CD4-positive, alpha-beta T cell treated with Interleukin-17A for 4 hours (primary cell): ENCODE measurements at places on chromosomes 3 and 15.

DNA sequence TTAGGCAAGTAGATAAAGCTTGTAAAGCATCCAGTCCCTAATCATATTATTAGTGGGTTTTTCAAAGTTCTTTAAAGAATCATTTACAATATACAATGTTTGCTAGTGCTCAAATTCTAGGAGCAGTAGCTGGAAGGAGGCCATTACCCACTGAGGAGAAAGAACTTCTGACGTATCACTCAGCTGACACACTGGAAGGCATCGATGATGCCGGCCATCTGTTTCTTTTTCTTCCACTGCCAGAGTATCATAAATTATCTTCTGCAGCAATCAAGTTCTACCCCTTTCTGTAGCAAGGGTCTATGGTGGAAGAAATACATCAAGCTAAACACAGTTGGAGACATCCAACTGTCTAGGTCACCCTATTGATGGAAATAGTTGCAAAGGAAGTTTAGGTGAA, 243.2 kb upstream of the LRRN1 start:
- DNase-seq: no peak

- DNase-seq: no peak
These were observed 15.0 kb downstream of the SPSB4 start for GRCh38 chr3:141065841-141066805.

DNA sequence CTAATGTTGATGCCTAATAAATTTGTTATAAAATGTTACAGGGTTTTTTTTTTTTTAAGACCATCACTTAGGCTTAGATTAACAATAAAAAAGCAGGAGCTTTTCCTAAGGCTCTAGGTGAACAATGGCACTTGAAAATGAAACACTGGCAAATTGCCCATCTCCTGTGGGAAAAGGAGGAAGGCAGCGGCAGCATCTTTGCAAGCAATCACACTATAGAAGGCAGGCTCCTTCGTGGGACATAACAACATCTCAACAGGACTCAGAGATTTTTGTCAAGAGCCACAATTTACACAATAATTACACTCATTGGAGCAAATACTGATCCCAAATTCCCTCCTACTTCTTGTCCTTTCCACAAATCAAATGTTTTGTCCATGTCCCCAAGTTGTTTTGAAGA, 646.7 kb downstream of the ROBO2 start:
- DNase-seq: no peak

GRCh38 chr3:121096953-121097352, 188.9 kb downstream of the STXBP5L start:
- no peak for DNase-seq

- no peak for DNase-seq
These were observed 47.4 kb upstream of the MITF start for GRCh38 chr3:69691860-69692259.

GRCh38 chr3:59981377-59981776, 931.6 kb upstream of the CFAP20DC start:
- peak; percentile 38 for DNase-seq

DNA sequence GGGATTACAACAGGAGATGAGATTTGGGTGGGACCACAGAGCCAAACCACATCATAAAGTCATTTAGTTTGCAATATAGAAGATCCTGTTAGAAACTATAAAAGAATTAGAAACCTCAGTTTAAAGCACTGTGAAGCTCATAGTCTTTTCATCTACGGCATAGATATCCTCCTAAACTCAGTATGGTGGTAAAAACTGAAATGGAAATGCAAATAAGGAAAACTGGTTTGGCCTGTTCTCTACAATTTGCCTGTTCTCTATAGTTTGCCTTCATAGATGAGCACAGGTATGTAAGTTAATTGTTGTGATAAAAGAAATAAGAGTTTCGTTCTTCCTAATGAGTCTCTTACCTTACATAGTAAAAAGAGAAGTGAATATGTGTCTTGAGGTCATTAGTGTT, 331.6 kb upstream of the ARL6 start:
- DNase-seq: no peak

DNA sequence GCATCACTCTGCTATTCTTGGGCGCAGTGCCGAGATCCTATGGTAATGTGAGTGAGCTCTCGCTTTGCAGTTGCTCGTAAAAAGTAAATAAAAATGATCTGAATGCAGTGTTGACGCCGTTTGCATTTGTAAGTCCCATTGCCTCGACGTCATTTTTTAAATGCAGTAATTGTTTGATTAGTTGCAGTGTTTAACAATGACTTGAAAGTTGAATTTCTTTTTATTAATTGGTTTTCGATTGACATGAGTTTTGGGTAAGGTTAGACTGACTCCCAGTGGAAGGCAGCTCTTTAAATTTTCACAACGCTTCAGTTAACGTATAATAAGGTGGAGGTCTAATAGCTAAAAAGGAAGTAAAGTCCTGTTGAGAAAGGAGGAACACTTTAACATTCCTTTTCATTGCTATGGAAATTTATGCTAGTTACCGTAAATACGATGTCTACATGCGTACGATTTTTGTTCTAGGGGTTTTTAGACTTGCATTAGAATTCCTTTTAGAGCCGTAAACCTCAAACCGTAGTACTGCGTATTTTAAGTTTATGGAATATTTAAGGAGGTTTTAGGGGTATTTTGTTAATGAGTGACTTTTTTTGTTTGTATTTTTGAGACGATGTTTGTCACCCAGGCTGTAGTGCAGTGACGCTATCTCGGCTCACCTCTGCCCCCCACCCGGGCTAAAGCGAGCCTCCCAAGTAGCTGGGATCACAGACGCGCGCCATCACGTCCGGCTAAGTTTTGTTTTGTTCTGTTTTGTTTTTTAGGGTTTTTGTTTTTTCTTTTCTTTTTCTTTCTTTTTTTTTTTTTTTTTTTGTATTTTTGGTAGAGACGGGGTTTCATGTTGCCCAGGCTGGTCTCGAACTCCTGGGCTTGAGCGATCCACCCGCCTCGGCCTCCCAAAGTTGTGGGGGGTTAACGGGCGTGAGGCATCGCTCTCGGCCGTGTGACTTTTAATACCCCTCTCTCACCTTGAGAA, 1.4 kb downstream of the MORF4L1 start:
- DNase-seq: peak; percentile 51

DNA sequence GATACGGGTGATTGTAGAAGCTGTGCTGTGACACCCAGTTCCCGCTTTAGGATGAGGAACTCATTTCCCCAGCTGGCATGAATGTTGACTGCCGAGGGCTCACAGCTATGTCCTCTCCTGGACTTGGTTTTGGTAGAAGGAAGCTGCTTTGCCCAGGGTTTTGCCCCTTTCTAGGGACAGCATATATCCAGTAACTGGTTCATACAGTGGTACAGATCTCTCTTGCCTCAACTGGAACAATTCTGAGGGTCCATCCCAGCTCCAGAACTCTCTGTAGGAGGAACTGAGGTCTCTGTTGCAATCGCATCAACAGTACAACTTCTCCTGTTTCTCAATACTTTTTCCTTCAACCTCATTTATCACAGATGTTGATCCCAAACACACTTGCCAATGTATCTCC, 54.5 kb upstream of the FNDC3B start:
- DNase-seq: no peak

DNA sequence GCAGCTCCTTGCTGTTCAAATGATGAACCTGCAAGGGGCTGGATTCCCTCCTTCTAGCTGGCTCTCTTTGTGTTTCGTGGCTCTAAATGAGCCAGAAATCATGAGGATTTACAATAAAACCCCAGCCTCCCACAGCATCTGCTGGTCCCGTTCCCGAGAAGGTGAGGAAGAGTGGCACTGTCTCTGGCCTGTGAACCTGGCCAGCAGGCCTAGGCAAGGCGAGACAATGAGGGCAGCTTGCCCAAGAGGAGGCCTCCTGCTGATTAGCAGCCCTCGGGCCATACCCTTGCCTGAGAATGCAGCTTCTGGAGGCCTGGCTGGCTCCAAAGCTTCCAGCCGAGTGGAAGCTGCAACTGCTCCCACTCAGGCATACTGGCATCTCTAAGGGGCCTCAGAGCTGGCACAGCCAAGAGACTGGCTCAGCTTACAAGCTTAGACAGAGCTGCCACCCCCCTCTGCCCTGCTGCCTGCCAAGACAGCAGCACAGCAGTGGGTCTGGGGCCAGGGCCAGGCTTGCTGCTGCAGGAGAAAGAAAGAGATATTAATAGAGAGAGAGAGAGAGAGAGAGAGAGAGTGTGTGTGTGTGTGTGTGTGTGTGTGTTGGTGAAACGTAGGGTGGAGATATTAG, 76.5 kb downstream of the HMG20A start:
- no peak for DNase-seq

- DNase-seq: peak; percentile 0
These were observed 38.8 kb downstream of the KLHL25 start for GRCh38 chr15:85755942-85756341.

DNA sequence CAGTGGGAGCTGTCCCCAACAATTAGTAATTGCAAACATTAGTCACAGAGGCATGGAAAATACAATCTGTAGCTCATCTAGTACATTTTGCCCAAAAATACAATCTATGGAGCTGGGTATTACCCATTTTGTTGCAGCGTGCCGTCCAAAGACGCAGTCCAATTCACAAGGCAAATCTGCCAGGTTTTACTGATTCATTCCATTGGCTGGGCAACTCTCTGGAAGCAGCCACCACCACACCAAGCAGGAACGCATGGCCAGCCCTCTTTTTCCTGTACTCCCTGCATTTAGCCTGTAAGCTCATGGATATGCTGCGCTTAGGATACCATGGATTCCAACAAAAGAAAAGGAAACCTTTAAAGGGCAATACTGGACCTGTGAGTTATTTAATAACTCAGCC, 60.5 kb upstream of the ARRDC4 start:
- DNase-seq: no peak

GRCh38 chr3:182797876-182798275, 4.6 kb downstream of the ATP11B start:
- no peak for DNase-seq

GRCh38 chr3:165768680-165769079, 68.5 kb downstream of the BCHE start:
- DNase-seq: no peak

DNA sequence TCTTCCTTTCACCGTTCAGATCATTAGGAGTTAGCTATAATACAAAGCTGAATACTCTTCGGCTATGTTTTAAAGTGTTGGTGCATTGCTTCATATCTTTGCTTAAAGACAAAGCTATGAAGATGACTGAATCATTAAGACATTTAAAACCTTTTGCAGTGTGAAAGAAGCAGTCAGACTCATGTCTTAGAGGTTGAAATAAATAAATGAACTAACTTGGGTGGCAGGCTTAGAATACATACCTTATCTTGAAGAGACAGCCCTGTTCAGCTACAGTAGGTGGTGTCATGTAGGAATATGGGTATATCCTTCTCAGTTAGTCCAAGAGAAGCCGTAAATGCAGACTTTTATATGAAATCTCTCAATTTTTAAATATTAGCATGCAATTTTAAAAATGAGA, 63.4 kb downstream of the OPA1 start:
- DNase-seq: no peak

GRCh38 chr3:144463911-144464310, 492.3 kb downstream of the DIPK2A start:
- DNase-seq: no peak

- no peak for DNase-seq
These were observed 43.3 kb downstream of the RBMS3 start for GRCh38 chr3:29324180-29324651.

DNA sequence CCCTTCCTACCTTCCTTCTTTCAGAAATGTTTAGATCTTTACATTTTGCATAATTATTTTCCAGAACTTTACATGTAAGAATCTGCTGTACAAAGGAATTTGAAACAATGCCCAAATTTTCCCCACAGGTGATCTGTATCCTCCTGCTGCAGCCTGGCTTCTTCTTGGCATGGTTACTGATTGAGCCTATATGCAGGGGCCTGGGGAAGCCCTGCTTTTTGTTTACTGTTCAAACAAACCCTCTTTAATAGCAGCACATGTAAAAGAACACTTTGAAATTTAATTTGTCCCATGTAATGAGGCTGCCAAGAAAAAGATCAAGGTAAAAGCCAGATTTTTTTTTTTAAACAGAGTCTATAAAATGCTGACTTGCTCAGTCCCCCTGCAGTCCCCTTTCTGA, 432.2 kb downstream of the TUSC7 start:
- no peak for DNase-seq

GRCh38 chr3:149701977-149702350, 44.1 kb upstream of the WWTR1 start:
- DNase-seq: no peak

GRCh38 chr3:11346416-11346815, 74.2 kb downstream of the ATG7 start:
- DNase-seq: no peak

DNA sequence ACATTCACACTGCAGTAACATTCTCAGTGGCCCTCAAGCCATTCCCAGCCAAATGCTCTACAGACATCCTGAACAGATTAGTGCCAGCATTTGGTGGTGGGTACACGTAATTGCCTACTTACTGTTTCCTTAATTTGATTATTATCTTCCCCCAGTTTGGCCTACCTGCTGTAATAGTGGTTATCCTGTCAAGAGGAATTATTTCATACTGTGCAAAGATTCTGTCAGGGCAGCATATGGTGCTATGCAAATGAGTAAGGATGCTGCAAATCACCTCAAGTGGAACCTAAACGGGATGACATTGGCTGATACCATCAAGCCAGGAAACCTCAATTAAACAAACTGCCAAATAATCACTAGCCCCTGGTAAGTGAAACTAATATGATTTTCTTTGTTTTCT, 88.7 kb downstream of the SEMA6D start:
- no peak for DNase-seq

- no peak for DNase-seq
These were observed 101.6 kb downstream of the EPHB1 start for GRCh38 chr3:134896696-134897095.

DNA sequence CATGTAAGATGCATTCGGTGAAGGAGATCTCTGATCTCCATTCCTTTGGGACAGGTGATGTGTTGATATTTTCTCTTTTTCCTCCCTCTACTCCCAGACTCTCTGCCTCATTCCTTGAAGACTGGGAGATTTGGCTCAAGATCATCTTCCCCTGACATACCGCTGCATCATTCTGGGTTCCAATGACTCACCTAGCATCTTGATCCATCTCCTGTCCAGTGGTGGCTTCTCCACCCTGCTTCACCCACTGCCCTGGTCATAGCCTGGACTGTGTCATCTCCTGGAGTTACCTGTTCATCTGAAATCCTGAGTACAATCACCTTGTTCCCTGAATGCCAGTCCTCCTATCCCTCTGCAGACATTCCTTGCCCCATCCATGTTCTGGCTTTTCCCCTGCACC, 57.4 kb upstream of the TRAK1 start:
- DNase-seq: no peak

DNA sequence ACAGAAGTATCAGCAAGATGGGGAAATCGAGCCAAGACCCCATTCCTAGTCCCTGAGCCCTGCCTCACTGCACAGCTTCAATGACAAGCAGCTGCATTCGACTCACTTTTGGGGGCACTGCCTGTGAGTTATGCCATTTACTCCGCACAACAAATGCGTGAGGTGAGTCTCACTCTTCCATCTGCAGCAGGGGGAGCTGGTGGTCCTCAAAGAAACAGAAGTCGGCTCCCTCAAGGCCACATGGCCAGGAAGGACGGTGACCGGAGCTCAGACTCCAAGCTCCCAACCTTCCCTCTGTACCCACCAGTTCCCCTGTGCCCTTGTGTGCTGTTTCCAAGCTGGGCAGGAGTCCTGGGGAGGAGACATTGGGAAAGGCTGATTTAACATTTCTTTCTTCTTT, 127.7 kb upstream of the IQSEC1 start:
- no peak for DNase-seq

- DNase-seq: no peak
These were observed 223.3 kb downstream of the UACA start for GRCh38 chr15:70539912-70540530.
